Endothelial cell (in vitro differentiated cells): ENCODE measurements at places on chromosomes 11 and 22. TPM values are rescaled to one million over a fixed set of nuclear protein-coding genes. Genes with fewer than 3 reads are reported as not detected.

The TRAF6 gene
- total RNA-seq: 20.4 TPM

The CATSPER1 gene
- not detected for total RNA-seq

The MYEOV gene
- not detected for total RNA-seq

The ARRB1 gene
- total RNA-seq: 197 TPM

The AMPD3 gene
- total RNA-seq: 23.2 TPM
